ENCODE measurements at places on chromosomes 2 and 18. TPM values are rescaled to one million over a fixed set of nuclear protein-coding genes. Genes with fewer than 3 reads are reported as not detected.

The ZBTB7C gene
- not detected for total RNA-seq

The UGT1A6 gene
- total RNA-seq = 1.4 TPM

The GPR45 gene
- total RNA-seq = not detected

The VWA3B gene
- not detected for total RNA-seq

The ABHD1 gene
- total RNA-seq = under 0.01 TPM

The SPEG gene
- 7.9 TPM for total RNA-seq

The HMSD gene
- under 0.01 TPM for total RNA-seq

The DTNA gene
- 31.3 TPM for total RNA-seq

The HOXD10 gene
- 0.19 TPM for total RNA-seq

The FSHR gene
- not detected for total RNA-seq

The NEU2 gene
- total RNA-seq = not detected

The CNGA3 gene
- total RNA-seq = not detected

The SP140 gene
- total RNA-seq = not detected

The GAL3ST2 gene
- 0.85 TPM for total RNA-seq

The MAPRE3 gene
- total RNA-seq = 2.8 TPM

The ICA1L gene
- total RNA-seq = 2.8 TPM

The SERPINB10 gene
- total RNA-seq = not detected

The STARD6 gene
- 0.28 TPM for total RNA-seq

The CENPA gene
- 17.4 TPM for total RNA-seq

The SCN1A gene
- 0.19 TPM for total RNA-seq

The PNKD gene
- total RNA-seq = 18.0 TPM

The UGT1A4 gene
- total RNA-seq = not detected

The TCF23 gene
- total RNA-seq = not detected

The RGPD3 gene
- total RNA-seq = 0.85 TPM

The PAX8 gene
- total RNA-seq = 0.38 TPM

The MROH2A gene
- total RNA-seq = not detected

The ERFE gene
- total RNA-seq = 2.8 TPM

The ANKRD53 gene
- total RNA-seq = 0.28 TPM

The MOCOS gene
- 2.9 TPM for total RNA-seq

The FSIP2 gene
- under 0.01 TPM for total RNA-seq

The KRTCAP3 gene
- total RNA-seq = not detected

The CNTNAP5 gene
- total RNA-seq = under 0.01 TPM

The DLGAP1 gene
- total RNA-seq = 1.7 TPM

The TNFAIP6 gene
- total RNA-seq = 69.3 TPM

The ABCG5 gene
- total RNA-seq = not detected

The EPAS1 gene
- total RNA-seq = 56.9 TPM

The NPAS2 gene
- 29.7 TPM for total RNA-seq
